ENCODE measurements at places on chromosomes 4 and X.

DNA sequence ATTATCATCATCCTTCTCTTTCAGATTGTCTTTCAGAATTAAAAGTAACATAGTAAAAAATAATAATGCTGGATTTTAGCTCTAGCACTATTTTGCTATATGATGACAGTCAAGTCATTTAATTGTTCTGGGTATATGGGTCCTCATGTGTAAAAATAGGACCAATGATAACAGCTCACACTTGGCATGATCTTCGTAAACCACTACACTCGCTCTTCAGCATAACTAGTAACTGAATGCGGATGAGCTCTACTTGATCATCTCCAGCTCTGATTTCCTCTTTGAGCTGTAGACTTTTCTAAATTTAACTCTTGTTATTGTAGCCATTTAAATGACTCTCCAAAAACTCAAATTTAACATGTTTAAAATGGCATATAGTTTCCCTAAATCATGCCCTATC, 831.8 kb upstream of the HS3ST1 start:
- no peak for DNase-seq

DNA sequence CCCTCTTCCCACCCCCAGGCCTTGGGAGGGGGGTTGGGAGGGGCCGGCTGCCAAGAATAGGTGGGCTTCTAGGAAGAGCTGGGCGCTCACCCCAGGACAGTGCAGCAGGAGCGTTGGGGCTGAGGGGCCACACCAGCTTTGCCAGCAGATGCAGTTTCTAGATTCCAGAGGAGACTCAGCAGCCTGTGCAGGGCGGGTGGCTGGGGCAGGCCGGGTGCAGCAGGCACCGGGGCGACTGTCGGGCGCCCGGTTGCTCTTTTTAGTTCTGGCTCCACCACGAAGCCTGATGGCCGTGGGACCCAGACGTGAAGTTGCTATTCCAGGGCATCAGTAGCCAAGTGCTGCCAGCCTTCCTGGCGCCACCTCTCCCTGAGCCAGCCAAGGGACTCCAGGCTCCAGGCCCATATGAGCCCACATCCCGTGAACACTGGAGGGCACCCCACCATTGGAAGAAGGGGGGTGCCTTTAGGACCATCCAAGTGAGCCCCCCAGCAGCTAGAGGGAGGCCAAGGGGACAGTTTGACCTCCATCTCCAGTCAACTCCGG, 5.8 kb downstream of the SSR4 start:
- DNase-seq, result no peak

DNA sequence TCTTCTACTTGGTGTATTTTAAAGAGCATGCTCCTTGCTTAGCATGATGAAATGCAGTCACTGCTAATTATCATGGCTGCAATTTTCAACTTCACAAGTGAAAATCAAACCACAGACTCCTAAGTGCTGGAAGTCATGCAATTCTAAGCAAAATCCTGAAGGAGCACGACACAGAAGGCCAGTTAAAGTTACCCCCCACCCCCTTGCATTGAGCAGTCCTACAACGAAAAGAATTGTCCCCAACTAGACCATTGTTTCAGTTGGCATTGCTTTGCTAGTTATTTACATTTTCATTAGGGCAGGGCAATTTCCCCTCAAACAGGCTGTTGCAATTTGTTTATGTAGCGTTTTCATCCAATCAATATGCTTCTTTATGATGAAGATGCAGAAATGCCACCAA, 321.2 kb downstream of the PCDH7 start:
- DNase-seq, result no peak

- no peak for DNase-seq
Measured at GRCh38 chr4:107991945-107992630, 2.4 kb downstream of the HADH start.

GRCh38 chr4:65983061-65983460, 312.8 kb upstream of the EPHA5 start:
- no peak for DNase-seq

- DNase-seq, result no peak
Measured at GRCh38 chrX:41781500-41781899, 57.5 kb downstream of the GPR82 start.

GRCh38 chr4:63620271-63620670, 789.0 kb downstream of the TECRL start:
- DNase-seq, result no peak

- no peak for DNase-seq
Measured at GRCh38 chrX:149688552-149688951, 23.3 kb upstream of the MAGEA11 start.

DNA sequence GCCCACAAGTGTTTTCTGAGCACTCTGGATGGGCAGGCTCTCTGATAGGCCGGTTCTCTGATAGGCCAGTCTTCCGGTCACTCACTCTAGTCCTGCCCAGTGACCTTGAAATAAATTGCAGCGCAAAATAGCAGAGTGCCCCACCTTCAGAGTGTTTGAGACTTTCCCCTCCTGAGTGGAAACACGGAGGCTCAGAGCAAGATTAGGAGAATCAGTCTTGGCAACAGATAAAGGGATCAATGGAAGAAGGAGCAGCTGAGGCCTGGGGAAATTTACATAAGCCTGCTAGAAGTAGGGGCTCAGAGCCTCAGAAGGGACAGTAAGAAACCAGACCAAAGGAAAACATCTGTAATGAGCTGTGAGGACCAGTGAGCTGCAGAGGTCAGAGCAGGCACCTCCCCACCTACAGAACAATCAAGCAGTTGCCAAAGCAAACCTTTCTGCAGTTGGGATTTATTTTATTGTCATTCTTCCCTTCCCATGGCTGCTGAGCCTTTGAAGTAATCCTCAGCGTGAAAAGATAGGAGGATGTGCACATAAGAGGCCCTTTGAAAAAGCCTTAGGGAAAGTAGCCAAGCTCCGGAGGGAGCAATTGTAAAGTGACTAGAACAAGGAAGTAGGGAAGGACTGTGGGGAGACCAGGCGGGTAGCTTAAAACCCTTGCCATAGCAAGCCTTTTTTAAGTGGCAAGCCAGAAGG, 89.1 kb upstream of the TSPAN5 start:
- no peak for DNase-seq

DNA sequence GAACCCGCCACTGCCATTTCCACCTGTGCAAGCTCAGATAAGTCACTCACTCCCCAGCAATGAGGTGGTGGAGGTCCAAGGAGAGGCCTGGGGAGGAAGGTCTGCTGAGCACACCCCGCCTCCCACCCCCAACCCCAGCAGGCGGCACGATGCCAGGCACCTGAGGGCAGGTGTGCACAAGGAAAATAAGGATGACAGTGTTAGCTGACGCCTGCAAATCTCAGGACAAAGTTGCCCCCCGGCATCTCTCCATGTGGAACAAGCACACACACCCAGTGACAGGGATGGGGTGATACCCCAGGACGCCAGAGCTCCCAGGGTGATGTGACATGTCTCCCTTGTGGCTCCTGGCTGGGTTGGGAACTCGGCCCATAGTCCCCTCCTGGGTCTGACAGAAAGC, 9.9 kb downstream of the JAKMIP1 start:
- no peak for DNase-seq

DNA sequence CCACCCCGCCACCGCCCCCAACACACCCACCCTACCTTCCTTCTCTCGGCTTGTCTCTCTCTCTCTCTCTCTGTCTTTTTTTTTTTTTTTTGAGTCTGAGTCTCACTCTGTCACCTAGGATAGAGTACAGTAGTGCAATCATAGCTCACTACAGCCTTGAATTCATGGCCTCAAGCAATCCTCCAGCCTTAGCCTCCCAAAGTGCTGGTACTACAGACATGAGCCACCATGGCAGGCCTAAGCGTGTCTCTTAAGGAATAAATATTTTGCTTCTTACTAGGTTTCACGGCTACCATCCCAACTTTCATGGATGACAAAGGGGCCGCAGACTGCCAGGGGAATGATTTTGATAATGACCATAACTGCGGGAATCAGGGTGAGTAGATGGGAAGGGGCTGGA, 55.8 kb downstream of the SSX7 start:
- no peak for DNase-seq

DNA sequence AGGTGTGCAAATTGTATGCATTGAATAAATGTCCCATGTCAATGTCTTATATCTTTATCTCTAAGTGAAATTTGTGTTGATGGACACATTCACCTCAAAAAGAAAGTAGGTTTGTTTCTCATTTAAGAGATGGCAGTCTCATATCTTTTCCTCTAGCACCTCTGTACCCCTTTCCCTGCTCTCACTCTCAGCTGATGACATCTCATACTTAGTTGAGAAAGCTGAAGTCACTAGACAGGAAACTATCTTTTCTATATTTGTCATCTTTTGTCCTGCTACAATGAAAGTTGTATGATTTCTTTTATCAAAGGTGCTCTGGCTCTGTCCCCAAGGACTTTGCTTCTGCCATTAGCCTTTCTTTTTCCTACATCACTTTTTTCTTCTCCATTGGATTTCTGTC, 84.0 kb upstream of the GRPR start:
- DNase-seq, result no peak

GRCh38 chr4:23097251-23097650, 404.5 kb downstream of the GBA3 start:
- no peak for DNase-seq

Measured in right forelimb (tissue), 1 donor.